ENCODE measurements at places on chromosomes 2 and 18. TPM values are rescaled to one million over a fixed set of nuclear protein-coding genes. Genes with fewer than 3 reads are reported as not detected.

Gene TSPYL6
- not detected for total RNA-seq

Gene CERKL
- total RNA-seq, result not detected

Gene MEX3C
- total RNA-seq, result 26.1 TPM

Gene NT5C1B
- not detected for total RNA-seq

Gene CD302
- total RNA-seq, result 11.6 TPM

Gene DHRS9
- 0.13 TPM for total RNA-seq

Gene KIF1A
- not detected for total RNA-seq

Gene UGT1A4
- not detected for total RNA-seq

Gene SLC30A3
- total RNA-seq, result 34.7 TPM

Gene IL36B
- total RNA-seq, result not detected

Gene EXOC6B
- 27.4 TPM for total RNA-seq

Gene CCL20
- 0.49 TPM for total RNA-seq

Gene HRH4
- not detected for total RNA-seq

Gene REG1B
- not detected for total RNA-seq

Gene NYAP2
- total RNA-seq, result not detected

Gene TSHZ1
- total RNA-seq, result 6.5 TPM

Gene GAL3ST2
- not detected for total RNA-seq

Gene GCFC2
- total RNA-seq, result 13.0 TPM

Gene D2HGDH
- 10.7 TPM for total RNA-seq

Gene CNTNAP5
- total RNA-seq, result under 0.01 TPM

Data from bladder microvascular endothelial cell (primary cell).